Activated T-helper 1 cell treated with anti-CD3 and anti-CD28 coated beads, Interleukin-2, amount 50 U/mL, for 16 hours (primary cell): ENCODE measurements at places on chromosomes 1 and 21.
A peak's percentile ranks its signal among the peaks of the same experiment; 100 is the strongest.

GRCh38 chr1:217105437-217105836 lies 382.2 kb upstream of the ESRRG start:
- DNase-seq: no peak

DNA sequence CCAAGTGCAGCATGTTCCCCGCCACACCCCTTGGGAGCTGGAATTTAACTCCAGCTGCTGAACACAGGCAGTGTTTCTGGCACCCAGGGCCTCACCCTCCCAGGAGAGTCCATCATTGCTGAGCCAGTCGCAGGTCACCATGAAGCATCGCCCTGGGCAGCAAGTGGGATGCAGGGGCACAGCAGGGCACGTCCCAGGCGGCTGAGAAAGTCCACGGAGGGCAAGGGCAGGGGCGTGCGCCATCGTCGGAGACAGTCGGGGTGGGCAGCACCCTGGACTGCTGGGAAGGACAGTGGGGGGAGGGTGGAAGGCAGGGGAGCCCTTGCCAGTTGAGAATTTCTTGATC lies 69.2 kb upstream of the PDE9A start:
- DNase-seq: no peak

- DNase-seq: no peak
Observed at GRCh38 chr1:234893359-234893724, 235.3 kb downstream of the TOMM20 start.

DNA sequence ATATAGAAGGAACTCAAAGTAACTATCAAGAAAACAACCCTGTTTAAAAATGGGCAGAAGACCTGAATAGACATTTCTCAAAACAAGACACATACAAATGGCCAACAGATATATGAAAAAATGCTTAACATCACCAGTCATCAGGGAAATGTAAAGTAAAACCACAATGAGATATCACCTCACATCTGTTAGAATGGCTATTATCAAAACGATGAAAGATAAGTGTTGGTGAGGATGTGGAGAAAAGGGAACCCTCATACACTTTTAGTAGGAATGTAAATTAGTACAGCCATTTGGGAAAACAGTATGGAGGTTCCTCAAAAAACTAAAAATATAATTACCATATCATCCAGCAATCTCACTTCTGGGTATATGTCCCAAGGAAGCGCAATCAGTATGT lies 3.0 kb downstream of the CTSS start:
- no peak for DNase-seq

DNA sequence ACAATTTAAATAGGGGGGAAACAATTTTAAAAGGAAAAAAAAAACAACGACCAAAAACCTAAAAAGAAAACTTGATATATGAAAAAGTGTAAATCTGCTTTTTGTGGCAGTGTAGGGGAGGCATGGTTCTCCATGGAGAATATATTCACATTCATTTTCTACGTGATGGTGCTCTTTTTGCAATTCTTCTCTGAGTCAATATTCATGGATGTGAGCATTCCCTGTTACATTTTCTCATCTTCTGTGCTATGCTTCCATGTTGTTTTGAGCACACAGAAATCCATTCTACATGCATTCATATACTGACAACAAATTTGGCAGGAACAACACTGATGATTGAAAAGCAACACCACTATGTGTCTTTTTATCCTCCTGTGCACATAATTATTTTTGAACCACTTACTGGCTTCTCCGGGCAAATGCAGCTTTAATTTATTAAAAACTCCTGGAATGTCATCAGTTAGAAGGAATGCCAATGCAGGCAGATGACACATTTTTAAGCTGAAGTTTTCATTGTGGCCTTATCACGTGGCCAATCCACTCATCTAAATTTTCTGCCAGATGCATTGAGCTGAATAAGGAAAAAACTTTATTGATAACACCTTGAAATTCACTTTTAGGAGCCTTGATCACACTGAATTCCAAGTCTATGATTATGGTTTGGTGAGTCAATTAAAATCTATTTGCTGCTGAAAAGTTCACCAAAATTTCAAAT lies 590.6 kb downstream of the NUF2 start:
- no peak for DNase-seq

- DNase-seq: peak; percentile 20
Observed at GRCh38 chr1:198935306-198935921, 296.6 kb downstream of the PTPRC start.

DNA sequence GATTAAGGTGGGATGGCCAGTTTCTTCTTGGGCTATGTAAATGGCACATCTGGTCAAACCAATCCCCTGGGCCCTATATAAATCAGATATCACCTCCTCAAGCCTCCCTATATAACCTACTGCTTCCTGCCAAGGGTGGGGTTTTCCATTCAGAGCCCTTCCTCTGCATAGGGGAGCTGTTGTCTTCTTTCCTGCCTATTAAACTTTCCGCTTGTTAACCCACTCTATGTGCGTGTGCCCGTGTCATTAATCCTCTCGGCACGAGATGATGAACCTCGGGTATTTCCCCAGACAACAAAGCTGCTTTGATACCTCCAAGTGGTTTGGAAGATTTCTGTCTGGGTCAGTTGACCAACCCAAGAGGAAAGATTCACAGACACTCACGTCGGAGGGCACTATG lies 19.3 kb upstream of the SERTAD4 start:
- no peak for DNase-seq

DNA sequence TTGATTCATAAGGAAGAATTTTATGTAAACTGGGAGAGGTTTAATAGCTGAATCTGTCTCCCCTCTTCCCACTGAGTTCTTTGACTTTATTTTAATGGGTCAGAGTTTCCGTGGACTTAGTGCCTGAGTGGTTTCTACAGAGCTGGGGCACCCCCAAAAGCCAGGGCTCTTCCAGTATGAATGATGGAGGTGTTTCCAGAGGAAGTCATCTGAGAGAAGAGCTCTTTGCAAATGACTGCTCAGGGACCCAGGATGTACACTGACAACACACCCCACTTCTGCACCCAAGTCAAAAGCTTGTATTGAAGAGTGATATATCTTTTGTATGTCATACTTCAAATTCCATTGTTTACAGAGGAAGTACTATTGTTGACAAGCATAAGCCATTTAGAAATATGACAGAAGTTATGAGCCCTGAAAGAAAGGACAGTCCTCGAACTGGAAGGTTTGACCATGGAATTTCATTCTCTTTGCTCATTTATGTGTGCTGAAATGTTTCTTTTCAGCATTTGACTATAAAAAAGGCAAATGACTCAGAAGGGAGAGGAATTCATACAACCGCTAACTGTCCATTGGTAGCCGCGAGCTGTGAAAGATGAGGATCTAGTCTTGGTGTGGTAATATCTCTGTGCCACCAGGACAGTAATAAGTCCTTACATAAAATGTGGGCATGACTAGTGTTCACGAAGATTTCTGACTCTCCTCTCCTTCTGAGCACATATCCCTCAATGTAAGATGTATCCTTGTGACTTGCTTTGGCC lies 25.4 kb upstream of the LMX1A start:
- DNase-seq: no peak

GRCh38 chr1:199102239-199102638 lies 463.4 kb downstream of the PTPRC start:
- no peak for DNase-seq

- DNase-seq: no peak
Observed at GRCh38 chr1:13965770-13966398, 265.9 kb downstream of the PRDM2 start.

GRCh38 chr1:67580691-67581403 lies 104.2 kb upstream of the GADD45A start:
- no peak for DNase-seq

- no peak for DNase-seq
Observed at GRCh38 chr1:206555473-206555935, 48.2 kb downstream of the RASSF5 start.

DNA sequence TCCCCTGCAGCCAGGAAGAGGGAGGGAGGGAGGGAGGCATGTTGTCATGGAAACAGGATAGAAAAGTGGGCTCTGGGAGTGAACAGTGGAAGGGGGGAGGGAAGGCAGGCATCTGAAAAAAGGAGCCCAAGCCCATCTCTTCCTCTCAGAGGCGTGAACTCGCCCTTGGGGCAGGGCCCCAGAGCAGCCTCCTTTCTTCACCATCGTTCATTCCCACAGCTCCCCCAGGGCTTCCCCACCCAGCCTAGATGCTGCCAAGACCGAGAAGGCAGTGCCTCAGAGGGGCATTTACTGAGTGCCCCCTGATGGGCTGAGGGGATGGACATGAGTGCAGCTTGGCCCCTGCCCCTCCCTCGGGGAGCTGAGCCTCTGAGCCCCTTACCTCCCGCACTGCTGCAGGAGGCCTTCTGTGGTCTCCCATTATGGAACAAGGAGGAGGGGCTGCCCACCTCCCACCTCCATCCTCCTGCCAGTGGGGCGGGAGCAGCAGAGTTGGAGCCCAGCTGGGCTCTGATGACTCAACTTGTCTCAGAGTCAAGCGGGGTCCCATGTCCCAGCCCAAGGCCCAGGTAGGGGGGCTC lies 39.1 kb upstream of the KIF21B start:
- no peak for DNase-seq

GRCh38 chr1:38014171-38014570 lies 1.6 kb downstream of the UTP11 start:
- DNase-seq: no peak

- DNase-seq: no peak
Observed at GRCh38 chr21:40797891-40798290, 49.1 kb downstream of the DSCAM start.

DNA sequence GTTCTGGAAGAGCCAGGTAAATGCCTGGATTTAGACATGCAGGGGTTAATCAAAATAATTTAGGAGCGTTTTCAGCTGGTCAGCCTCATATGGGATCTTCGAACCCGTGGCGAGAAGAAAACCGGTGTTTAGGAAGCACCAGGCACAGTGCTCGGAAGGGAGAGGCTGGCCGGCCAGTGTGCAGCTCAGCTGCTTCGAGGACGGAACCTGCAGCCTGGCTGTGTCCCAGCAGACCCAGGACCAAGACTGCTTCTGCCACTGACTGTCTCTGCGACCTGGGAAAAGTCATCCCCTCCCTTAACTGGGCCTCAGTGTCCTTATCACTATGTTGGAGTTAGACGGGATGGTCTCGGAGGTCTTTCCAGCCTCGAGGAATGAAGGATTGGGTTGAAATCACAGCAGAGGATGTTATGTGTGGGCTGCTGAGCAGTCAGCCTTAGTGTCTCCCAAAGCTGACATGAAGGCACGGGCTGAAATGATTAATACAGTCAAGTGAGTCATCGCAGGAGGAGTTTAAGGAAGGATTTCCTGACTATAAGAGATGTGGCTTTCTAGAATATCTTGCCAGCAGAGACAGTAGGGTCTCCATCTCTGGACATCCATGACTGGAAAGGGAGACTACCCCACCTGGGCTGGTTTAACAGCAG lies 20.8 kb downstream of the PPFIA4 start:
- DNase-seq: no peak

GRCh38 chr1:160409486-160409885 lies 9.1 kb downstream of the VANGL2 start:
- no peak for DNase-seq

DNA sequence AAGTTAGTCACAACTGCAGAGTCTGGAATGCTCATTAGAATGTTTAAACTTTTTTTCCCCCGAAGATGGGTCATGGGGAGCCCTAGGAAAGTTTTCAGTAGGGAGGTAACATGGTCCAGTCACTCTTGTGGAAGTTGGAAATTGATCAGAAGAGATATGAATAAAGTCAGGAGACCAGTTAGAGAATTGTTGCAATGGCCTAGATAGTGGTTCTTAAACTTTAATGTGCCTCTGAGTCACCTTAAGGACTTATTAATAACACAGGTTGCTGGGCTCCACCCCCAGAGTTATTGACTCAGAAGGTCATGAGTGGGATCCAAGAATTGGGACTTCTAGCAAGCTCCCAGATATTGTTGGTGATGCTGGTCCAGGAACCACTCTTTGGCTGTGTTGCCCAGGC lies 3.2 kb upstream of the TFAP2E start:
- no peak for DNase-seq

- no peak for DNase-seq
Observed at GRCh38 chr1:169193191-169193850, 86.8 kb downstream of the ATP1B1 start.

DNA sequence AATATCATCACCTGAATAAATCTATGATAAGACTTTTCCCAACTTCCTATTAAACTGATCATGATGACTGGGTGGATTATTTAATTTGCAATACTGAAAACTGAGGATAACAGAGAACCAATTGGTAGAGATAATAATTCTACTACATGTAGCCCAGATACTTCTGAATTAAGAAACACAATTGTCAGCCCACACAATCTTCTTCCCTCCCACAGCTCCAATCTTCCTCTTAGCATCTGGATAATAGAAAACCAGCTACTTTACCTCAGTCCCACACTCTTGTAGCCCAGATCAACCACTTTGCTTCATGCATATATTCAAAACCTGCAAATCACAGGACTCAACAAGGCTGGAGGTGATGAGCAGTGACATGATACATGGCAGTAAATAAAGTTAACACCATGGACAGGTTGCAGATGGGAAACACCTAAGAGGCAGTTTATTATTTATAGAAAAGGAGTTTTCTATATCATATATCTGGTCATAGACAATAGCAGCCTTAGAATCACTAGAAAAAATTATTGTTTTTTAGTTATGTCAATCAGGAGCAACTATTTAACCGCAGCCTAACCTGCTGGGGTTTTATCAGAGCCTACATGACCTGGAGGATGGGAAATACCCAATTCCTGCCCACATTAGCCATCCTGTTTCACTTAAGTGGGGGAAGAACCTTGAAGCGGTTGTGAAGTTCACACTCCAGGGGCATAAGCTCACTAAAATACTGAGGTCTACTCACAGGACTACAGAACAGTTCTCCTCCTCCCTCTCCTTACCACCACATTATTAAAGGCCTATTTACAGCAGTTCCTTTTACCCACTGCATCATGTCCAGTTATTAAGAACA lies 16.7 kb downstream of the FRRS1 start:
- no peak for DNase-seq

- no peak for DNase-seq
Observed at GRCh38 chr1:115764541-115764940, 4.0 kb downstream of the CASQ2 start.

DNA sequence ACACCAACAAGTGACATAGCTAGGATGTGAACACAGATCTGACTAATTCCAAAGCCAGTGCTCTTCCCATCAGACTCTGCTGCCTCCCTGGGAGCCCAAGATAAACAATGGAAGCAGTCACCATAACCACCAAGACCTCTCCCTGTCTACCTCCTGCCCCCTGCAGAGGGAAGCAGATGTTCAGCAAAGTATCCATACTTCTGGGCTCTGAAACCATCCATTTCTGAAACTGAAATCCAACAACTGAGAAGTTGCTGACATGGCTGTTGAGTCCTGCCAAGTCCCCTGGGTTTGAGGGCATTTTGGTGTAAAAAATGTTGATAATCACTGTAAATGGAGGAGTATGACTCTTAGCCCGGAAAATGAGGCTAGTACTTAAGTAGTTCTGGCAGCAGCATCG lies 102.1 kb downstream of the TYW3 start:
- no peak for DNase-seq

- no peak for DNase-seq
Observed at GRCh38 chr1:95604771-95605170, 370.8 kb downstream of the RWDD3 start.

DNA sequence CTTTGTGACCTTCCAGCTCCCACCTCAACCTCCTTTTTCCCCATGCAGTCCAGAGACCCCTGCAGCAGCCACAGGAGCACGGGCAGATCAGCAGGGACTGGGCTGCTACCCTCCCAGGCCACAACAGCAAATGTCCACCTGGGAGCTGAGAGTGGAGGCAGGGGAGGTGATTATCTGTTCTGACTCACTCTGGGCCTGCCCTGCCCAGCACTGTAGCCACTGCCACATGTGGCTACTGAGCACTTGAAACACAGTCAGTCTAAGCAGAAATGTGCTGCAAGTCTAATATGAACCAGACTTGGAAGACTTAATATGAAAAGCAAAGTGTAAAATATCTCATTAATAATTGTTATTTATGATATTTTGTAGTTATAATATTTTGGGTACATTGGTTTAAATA lies 148.9 kb upstream of the VANGL1 start:
- no peak for DNase-seq
